GM19239 (cell line): ENCODE measurements at places on chromosomes 2 and 18.

GRCh38 chr2:68388358-68388757 is 23.3 kb downstream of the PLEK start:
- no peak for DNase-seq

- DNase-seq: no peak
Observed at GRCh38 chr2:137969418-137969765, 5.1 kb downstream of the HNMT start.

DNA sequence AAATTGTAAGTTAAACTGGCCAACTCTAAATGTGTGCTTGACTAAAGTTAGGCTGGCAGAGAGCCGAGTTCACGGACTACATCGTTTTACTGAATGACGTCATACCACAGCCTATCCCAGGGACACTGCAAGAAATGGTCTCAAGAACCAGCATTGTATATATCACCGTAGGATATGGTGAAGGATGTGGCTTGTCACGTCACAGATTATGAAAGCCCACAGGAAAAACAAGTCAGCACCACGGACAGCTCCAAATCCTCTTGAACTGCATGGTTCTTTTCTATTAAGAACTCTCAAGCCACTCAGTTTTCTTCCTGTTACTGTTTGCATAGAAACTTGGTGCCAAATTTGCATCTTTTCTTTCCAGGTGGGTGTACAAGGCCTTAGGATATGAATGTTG is 85.1 kb upstream of the ACAA2 start:
- DNase-seq: peak; percentile 31

DNA sequence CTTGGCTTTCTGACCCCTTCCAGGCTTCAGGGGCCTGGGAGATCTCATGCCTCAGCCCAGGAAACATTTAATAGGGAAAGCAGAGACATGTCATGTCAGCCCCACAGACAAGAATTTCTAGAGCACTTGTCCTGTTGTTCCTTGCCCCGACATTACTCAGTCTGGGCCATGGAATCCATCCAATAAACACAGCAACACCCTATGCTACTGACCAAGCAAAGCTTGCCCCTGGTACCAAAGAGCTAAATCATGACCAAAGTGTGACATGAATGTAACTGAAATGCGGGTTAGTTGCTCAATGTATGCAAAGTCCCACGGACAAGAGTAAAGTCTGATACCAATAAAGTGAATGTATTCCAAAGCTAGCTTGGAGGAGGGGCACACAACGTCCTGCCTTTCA is 35.1 kb downstream of the EHD3 start:
- DNase-seq: no peak

GRCh38 chr2:131112529-131112928 is 7.4 kb downstream of the PLEKHB2 start:
- no peak for DNase-seq

DNA sequence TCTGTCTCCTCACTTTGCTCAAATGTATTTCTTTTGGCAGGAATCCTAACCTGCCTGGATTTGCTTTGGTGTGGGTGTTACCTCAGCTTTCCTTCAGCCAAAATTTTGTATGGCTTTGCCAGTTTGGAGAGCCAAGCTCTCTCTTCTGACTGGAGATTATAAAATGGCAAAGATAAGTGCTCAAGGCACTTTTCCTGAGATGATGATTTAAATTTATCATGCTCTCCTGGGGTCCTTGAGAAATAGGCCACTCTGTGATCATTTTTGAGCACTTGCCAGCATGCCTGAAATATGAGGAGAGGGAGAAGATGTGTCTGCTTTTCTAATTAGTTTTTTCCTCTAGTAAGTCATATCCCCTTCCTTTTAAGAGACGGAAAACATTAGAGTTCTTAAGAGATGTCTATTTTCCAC is 683.0 kb downstream of the SLC4A3 start:
- DNase-seq: no peak

DNA sequence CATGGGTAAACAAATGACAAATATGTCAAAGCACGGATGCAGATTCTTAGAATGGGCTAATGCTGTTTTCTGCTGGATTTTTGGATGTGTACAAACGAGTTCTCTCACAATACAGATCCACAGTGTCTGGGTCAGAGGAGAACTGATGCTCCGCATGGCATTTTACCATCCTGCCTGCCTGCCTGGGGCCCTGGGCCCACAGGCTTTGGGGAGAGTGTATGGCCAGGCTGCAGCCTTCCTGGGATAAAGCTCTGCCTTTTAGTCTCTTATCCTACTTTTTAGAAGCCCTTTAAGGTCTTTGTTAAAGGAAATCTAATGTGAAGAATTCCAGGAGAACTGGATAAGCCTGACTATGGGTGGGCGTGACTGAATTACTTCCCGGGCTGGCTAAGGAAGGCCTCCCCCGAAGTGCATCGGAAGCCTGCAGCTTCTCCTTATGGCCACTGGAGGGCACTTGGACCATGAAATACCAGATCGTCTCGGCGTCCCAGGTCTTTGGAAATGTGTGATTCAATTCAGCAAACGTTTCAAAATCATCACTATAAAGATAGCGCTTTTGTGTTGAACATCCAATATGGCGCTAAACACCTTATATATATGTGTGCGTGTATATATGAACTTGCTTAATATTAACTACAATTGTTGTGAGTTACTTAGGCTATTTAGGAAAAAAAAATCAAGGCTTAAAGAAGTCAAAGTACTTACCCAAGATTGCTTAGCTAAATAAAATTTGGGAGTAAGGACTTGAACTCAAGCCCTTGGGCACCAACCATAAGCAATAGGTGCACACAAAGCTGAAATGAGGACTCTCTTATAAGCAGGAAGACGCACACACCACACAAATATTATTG is 15.2 kb upstream of the DNPEP start:
- DNase-seq: peak; percentile 61

DNA sequence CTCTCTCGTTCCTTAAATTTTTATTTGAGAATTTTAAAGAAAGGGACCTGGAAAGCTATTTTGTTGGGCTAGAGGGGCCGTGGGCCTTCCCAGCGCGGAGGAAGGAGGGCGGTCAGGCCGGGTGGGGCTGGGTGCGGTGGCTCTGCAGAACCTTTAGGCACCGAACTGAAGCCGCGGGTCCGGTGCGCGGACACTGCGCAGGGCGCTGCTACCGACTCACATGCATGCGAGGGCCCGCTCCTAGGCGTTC is 1.6 kb upstream of the TWIST2 start:
- no peak for DNase-seq

DNA sequence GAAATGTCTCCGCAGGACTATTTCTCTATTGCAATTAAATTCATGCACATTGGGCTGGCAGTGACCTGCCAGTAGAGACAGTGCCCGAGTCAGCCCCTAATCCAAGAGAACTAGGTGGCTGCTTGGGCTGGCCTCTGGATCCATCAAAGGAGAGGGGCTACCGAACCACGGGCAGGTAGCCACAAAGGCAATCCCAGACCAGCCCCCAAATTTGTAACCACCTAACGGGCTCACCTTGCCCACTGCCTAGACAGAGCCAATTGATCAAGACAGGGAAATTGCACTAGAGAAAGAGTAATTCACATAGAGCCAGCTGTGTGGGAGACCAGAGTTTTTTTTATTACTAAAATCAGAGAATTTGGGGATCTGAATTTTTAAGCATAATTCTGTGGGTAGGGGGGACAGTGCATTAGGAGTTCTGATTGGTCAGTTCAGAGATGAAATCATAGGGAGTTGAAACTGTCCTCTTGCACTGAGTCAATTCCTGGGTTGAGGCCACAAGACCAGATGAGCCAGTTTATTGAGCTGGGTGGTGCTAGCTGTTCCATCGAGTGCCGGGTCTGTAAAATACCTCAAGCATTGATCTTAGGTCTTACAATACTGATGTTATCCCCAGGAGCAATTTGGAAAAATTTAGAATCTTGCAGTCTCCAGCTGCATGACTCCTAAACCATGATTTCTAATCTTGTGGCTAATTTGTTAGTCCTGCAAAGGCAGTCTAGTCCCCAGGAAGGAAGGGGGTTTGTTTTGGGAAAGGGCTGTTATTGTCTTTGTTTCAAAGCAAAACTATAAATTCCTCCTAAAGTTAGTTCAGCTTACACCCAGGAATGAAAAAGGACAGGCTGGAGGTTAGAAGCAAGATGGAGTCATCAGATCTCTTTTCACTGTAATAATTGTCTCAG is 260.4 kb upstream of the SP5 start:
- no peak for DNase-seq

GRCh38 chr2:230751062-230751461 is 38.4 kb downstream of the CAB39 start:
- no peak for DNase-seq

GRCh38 chr2:181558371-181558770 is 98.5 kb downstream of the CERKL start:
- DNase-seq: no peak

GRCh38 chr2:41832218-41832617 is 215.6 kb upstream of the PKDCC start:
- DNase-seq: no peak

DNA sequence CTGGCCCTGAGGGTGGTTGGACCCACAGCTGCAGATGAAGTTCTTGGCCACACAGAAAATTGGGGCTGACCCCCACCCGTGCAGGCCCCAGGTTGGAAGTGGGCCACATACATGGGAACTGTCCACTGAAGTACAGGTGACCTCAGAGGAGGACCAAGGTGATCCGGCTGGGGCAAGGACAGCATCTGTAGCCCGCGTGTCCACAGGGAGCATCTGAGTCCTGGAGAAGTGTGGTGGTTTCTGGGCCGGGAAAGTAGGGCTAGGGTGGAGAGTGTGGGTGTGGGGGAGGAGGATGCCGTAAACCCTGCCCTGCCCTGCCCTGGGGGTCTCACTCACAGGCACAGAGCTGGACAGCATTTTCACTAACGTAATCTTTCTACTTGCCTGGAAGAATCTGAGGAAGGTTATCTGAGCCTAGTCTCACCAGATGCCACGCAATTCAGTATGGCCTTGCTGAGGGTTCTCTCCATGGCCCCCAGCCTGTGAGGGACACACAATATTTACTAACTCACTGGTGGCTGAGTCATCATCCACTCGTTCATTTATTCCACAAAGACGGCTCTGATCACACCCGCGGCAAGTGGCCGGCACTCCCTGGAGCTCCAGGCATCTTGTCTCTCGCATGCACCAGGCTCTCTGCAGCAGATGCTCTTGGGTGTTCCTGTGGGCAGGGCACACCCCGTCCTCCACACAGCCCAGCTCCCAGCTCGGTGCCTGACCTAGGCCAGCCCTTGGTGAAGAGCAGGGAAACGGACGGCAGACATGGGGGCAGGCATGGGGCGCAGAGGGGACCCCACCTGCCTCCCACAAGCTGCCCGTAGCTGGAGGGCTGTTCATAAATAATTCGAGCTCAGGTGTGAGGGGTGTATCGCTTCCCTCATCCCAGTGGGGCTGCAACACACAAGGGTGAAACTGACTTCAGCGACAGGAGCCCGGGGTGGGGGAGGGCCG is 51.2 kb downstream of the INHBB start:
- DNase-seq: no peak

DNA sequence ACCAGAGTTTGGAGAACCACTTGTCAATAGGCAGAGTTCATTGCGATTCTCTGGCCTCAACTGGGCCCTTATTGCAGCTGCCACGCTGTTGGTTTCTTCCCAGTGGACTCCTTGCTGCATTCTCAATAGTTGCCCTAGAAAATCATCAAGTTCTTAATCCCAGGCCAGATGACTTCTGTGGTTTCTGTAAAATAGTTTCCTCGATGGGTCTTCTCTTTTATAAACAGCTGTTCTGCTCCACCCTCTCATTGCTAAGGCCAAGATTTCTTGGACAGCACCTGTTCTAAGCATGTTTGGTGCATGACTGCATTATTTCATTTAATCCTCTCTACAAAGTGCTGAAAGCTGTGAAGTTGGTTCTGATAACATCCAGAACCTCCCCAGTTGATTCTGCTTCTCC is 131.0 kb downstream of the BCL2L11 start:
- no peak for DNase-seq

DNA sequence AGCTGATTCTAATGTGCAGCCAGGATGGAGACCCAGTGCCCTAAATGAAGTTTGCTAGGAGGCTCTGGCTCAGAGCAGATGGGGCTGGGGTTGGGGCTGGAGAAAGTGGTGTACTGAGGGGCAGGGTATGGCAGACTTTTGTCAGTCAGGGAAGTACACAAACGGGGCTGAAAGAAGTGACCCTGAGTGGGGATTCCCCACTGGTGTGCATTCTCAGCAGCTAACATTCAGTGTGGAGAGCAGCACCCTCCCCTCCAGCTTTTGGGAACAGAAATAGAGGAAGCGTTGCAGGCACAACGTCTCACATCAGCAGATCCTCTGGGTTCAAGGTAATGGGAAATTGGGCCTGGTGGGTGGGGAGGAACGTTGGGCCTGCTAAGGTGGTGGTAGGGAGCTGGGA is 89.1 kb upstream of the GCFC2 start:
- DNase-seq: no peak

DNA sequence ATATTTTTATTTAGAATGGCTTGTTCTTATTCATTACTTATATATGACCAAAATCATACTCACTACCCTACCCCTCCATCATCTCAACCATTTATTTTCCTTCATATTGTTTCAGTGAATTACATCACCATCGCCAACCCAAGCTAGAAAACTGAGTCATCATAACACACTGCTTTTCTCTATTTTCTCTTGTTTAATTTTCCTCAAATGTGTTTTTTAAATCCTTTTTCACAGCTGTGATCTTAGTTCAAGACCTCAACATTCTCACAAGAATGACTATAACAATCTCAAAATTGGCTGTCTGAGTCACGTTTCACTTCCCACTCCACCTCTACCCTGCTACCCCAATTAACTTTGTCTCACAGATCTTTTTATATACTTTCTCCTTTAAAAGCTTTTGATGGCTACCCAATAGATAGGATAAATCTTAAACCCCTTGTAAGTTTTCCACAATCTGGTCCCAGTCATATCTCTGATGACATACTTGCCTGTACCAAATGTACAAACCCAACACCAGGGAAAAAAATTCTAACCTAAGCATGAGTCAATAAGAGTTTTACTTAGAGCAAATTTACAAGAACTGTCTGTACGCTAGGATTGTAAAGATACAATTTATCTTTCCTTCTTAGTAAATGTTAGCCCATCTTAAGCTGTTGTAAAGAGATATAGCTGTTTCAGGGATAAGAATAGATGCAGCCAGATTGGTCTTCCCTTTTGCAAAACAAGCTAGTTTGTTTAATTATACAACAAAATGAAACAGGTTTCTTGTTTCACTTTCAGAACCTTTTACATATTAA is 635.1 kb upstream of the SLC39A10 start:
- DNase-seq: no peak

- no peak for DNase-seq
Observed at GRCh38 chr2:74439373-74439772, 2.4 kb downstream of the RTKN start.

- DNase-seq: no peak
Observed at GRCh38 chr2:41937464-41937906, 110.3 kb upstream of the PKDCC start.

DNA sequence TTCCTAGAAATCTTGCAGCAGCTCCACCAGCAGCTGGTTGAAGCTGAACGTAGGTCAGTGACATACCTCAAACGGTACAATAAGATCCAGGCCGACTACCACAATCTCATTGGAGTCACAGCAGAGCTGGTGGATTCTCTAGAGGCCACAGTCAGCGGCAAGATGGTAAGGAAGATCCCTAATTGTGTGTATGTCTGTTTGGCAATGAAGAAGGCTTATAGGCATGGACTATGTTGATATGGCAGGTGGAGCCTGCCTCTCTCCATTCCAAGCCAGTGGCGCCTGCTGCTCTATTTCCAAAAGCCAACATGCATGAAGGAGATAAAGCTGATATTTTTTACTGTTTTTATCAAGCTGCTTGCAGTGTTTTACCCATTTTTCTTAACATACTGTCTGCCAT is 36.8 kb downstream of the ARMC9 start:
- no peak for DNase-seq
